Fibroblast of skin of right biceps (primary cell): ENCODE measurements at places on chromosomes 12 and 14.

GRCh38 chr12:62814243-62814642, 120.7 kb downstream of the PPM1H start:
- DNase-seq: no peak

DNA sequence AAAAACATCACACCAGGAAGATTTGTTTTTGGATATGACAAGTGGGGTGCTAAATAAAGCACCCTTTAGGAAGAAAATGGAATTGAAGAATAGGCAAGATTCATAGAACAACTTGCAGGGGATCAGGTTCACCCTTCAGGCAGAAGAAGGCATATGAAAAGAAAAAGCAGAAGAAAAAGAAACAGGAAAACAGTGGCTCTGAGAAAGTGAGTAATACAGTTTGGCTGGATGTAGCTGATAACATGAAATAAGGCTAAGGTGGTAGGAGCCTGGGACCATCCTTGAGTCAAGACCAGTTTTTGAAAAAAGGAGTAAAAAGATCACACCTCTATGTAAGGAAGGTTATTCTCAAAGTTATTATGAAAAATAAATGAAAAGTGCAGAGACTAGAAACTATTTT, 42.4 kb downstream of the TRIP11 start:
- DNase-seq: no peak

GRCh38 chr14:68730811-68731425, 61.9 kb downstream of the ZFP36L1 start:
- no peak for DNase-seq

- DNase-seq: peak; percentile 48
Observed at GRCh38 chr14:32702562-32702961, 236.1 kb upstream of the NPAS3 start.

DNA sequence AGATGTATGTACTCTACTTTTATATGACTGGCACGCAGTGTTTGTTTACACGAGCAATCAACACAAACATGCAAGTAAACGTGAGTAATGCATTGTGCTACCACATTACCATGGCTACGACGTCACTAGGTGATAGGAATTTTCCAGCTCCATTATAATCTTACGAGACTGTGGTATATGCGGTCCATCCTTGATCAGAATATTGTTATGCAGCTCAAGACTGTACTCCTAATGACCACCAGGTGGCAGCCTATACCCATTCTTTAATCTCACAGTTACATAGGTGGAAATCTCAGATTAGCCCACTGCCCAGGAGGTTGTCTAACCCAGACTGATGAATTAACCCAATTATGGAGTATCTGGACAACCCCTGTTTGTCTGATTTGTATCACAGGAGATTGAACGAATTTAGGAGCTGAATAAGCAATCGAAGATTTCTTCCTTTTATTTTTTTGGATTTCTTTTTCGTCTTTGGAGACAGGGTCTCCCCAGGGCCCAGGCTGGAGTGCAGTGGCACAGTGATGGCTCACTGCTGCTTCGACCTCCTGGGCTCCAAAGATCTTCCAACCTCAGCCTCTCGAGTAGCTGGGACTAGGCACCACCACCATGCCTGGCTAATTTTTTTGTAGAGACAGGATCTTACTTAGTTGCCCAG, 8.7 kb upstream of the TESPA1 start:
- peak; percentile 51 for DNase-seq

DNA sequence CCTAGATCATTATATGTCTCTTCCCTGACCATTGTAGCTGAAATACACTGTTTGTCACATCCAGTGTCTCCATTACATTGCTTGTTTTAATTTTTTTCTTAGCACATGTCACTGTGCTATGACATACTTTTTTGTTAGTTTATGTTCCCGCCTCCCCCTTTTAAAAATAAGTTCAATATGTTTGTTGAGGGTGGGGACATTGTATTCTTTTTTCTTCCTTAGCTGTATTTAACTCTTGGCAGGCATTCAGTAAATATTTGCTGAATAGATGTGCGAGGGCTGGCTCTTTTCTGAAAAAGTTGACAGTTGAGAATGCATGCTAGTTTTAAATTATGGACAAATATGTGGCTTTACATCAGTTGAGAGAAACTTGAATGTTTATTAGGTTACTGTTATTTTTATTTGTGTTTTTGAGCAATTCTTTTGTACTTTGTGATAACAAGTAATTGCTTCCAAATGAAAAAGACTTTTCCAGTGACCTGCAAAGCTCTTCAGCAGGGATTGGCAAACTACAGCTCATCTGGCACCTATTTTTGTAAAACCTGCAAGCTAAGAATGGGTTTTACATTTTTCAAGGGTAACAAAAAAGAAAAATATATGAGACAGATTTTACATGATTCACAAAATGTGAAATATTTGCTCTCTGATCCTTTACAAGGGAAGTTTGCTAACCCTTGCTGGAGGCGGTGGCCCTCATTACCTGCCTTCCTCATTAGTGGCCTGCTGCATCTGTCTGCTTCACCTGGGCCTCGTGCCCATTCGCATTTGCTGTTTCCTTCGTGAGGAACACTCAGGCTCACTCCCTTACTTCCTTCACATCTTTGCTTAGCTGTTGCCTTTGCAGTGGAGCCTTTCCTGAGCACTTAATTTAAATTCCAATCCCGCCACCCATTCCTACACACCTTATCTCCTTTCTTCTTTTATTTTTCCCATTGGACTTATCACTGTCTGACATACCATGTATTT, 229.4 kb downstream of the ERC1 start:
- no peak for DNase-seq

- DNase-seq: no peak
Observed at GRCh38 chr14:78345131-78345744, 175.1 kb downstream of the NRXN3 start.

DNA sequence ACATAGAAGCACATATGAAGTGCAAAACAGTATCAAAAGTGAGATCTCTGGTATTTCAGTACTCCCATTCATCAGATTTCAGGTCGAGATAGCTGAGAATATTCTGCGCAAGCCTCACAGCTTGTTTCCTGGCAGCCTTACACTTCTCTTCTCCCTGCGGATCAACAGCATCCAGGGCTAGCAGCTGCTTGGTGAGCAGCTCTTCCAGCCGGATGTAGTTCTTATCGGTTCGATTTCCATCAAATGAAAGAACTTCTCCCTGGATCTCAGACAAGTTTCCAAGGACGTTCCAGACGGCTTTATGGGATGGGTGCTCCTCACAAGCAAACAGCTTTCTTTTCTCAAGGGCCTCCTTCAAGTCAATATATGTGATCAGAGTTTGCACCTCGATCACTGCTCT, 2.7 kb downstream of the BAG5 start:
- no peak for DNase-seq

- DNase-seq: no peak
Observed at GRCh38 chr14:31955936-31956579, 121.0 kb upstream of the ARHGAP5 start.

DNA sequence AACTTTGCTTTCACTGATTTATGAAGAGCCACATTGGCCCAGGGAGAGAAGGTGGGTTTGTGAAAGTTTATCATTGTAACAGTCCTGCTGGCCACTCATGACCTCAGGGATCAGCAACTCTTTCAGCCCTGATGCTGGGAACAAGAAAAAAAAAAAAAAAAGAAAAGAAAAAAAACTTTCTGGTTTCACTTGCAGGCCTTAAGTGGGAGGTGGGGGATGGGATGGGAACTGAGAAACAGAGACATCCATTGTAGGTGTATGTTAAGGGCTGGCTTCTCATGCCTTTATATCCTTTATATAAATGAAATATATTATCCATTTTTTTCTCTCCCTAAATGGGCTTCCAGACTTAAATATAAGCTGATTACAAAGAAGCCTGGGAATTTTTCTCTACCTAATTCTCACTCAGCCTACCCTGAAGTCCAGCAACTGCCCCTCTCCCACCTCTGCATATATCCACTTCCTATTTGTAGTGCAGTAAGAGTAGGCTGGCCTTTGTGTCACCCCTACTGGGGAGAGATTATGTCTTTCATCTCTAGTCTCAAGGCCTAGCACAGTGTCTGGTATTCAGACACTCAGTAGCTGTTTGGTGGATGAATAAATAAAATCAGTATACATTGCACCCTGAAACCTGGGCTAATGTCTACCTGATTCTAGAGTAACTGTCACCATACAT, 187.1 kb downstream of the KICS2 start:
- DNase-seq: no peak

GRCh38 chr12:101566318-101566717, 28.5 kb upstream of the MYBPC1 start:
- peak; percentile 0 for DNase-seq

DNA sequence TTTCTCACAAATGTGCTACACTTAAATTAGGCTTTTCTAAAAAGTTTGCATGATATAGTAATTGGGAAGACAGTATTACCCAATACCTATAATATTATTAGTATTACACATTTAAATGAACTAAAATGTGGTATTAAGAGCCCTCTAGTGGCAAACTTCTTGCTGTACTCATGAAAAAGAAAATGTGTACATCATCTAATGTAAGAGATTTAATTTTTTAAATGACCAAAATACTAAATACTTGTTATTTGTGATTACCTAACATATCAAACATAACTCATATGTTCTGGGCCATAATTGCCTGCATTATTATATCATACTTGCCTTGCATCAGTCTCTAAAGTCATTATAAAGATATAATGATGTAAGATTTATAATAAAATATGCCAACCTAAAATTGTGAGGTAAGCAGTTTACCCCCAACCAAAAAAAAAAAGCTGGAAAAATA, 64.2 kb downstream of the DNAI7 start:
- DNase-seq: peak; percentile 44

DNA sequence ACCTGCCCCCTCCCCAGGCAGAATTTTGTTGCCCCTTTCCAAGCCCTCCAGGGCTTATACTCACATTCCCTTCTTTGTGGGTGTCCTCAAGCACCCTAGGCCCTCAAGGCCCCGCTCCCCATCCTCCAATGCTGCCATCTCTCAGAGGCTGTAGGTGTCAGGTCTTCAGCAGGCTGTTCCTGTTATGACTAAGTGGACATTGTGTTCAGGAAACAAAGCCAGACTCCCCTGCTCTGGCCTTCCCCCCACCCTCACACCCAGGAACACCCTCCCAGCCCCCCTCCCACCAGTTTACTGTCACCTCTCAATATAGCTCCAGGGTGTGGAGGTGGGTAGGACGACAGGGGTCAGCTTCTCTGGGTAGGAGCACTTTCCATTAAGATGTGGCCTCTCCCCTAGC, 1.4 kb upstream of the MYH6 start:
- no peak for DNase-seq

GRCh38 chr12:69578283-69578682, 7.0 kb upstream of the CCT2 start:
- DNase-seq: no peak

GRCh38 chr14:94342334-94342934, 19.3 kb upstream of the SERPINA6 start:
- peak; percentile 100 for DNase-seq

DNA sequence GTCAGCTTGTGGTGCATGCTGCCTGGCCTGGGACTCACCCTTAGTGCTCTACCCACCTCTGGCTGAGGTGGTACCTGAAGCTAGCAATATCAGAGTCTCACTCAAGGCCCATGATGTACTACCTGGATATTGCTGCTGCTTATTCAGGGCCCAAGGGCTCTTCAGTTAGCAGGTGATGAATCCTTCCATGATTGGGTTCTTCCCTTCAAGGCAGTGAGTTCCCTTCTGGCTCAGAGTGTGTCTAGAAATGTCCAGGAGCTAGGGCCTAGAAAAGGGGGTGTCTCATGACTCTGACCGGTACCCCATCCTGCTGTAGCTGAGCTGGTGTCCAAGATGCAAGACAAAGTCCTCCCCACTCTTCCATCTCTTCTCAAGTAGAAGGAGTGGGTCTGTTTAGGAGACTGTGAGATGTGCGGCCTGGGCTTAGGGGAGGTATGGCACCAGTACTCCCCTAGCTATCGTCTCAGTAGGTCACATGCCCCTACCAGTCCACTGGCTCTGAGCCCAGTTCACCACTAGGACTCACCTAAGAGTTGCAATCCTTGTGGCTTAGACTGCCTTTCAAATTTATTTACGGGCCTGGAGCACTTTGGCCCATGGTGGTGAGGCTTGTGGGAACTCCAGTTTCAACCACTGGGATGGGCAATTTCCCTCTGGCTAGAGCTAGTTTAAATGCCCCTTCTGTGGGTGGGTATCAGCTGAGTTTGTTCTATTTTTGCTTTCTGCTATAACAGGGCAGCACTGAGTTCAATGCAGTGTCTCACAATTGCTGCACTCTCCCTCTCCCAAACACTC, 12.2 kb downstream of the PRORP start:
- no peak for DNase-seq

DNA sequence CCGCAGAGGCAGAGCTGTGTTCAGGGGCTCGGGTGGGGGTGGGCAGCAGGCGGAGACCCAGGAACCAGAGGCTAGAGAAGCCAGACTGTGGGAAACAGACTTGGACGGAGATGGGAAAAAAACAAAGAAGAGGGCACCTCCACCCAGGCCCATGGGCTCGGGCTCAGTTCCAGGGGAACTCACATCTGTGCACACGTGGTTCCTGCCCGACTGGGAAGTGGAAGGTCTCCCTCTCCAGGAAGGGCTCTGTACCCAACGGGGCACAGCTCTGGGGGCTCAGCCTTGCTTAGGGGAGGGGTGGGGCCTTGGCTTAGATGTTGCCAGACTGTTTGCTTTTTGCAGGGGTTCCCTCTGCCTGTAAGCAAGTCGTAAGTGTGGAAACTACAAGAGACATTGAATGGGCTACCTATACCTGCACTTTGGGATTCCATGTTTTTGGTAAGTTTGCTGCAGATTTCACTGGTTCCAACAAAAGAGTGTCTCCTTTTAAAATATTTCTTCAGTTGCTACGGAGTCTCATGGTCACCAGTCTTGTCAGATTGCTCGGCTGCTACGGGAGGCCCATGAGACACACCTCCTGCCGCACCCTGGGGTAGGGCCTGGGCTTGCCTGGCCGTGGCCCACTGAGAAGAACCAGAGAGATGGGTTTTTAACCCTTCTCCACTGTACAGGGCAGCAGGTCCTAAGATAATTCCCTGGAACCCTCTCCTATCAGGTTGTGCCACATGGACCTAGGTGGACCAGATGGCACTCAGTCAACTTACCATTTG, 127.6 kb upstream of the EVL start:
- DNase-seq: no peak

GRCh38 chr12:51905471-51906429, 1.6 kb upstream of the ACVRL1 start:
- DNase-seq: peak; percentile 60

DNA sequence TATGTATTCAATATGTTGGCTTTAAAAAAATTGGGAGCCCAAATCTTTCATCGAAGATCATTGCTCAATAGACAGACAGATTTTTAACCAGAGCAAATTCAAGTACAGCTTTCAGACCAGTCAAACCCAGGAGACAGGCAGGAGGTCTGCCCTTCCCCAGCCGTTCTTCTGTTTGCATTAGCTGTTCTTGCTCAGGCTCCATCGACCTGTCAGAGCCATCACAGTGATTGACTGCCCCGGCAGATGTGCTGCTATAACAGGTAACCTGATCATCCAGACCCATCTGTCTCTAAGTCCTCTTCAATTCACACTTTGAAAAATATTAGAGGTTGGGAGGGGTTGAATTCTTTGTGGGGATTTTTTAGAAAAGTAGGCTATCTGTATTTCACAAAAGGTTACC, 453.5 kb downstream of the FOXG1 start:
- DNase-seq: no peak

- DNase-seq: no peak
Observed at GRCh38 chr14:36313898-36314297, 6.5 kb downstream of the MBIP start.
